ENCODE measurements at places on chromosomes 7 and 10. TPM values are rescaled to one million over a fixed set of nuclear protein-coding genes. Genes with fewer than 3 reads are reported as not detected.

- no peak for DNase-seq
Observed at GRCh38 chr10:30075481-30075880, 16.1 kb upstream of the JCAD start.

- DNase-seq, result no peak
Observed at GRCh38 chr7:53002389-53002788, 33.0 kb upstream of the POM121L12 start.

GRCh38 chr7:143281529-143281928, 3.2 kb upstream of the TMEM139 start:
- DNase-seq, result no peak

DNA sequence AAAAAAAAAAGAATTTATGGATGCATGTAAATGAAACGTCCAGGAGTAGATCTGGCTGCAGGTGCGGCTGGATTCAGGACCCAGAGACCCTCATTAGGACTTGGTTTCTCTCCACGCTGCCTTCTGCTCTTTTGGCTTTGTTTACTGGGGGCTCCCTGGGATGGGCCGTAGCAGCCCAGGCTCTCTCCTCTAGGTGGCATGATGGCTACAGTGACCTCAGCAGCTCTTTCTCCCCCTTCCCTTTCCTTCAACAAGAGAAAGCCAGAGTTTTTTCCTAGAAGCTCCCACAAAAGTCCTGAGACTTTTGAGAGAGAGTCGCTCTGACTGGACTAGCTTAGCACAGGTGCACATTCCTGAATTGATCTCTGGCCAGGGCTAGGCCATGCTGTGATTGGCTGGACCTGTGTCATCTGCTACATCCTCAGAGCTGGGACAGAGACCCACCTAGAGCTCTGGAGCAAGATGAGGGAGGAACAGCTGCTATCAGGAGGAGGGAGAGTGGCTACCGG, 67.8 kb upstream of the PDCD4 start:
- peak; percentile 67 for DNase-seq

- DNase-seq, result no peak
Observed at GRCh38 chr10:114110174-114110972, 63.6 kb downstream of the CCDC186 start.

OR2A7 gene
- total RNA-seq, result 5.6 TPM

PLEKHS1 gene
- not detected for total RNA-seq
